Stimulated activated effector memory CD8-positive, alpha-beta T cell treated with anti-CD3 and anti-CD28 coated beads, Interleukin-12 subunit alpha, Interleukin-12 subunit beta, amount 100 ng/mL, for 72 hours (primary cell): ENCODE measurements at places on chromosomes 6 and 20.

DNA sequence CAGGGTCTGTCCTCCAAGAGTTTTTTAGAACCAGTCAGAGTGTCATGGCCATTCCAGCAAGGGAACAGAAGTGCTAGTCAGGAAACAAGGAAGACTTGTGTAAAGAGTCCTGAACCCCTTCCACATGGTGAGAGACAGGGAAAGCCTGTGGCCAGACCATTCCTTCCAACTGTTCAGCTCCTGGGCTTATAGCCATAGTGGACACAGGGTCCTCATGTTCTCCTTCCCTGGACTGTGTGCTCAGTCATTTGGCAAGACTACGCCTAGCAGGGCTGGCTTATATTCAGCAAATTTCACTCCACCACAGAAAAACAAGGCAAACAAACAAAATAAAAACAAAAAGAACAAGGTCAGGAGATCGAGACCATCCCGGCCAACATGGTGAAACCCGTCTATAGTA is 60.5 kb downstream of the NRN1 start:
- DNase-seq = no peak

DNA sequence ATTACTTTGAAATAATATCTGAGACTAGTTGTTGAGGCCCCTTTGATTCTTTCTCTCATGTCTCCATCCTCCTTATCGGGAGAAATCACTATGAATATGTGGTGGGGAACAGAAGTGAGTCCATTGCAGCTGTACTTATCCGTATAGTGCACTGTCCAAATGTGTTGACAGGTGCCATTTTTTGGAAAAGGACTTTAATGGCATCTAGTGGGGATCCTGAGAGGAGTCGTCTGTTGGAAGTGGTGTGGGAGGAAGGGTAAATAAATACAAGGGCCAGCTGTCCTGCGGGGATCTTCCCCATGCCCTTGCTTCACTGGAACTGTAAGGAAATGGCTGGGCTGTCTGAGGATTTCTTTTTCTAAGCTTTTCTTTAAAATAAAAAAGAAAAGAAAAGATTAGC is 19.4 kb downstream of the TPX2 start:
- DNase-seq = no peak

DNA sequence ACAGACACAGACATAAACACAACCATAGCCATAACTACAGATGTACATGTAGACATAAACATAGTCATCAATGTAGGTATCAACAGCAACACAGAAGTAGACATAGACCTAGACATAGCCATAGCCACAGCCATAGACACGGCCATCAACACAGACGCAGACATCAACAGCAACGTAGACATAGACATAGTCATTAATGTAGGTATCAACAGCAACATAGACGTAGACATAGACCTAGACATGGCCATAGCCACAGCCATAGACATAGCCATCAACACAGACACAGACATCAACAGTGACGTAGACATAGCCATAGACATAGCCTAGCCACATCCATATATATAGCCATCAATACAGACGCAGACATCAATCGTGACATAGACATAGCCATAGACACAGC is 258.3 kb upstream of the FOXQ1 start:
- DNase-seq = no peak

DNA sequence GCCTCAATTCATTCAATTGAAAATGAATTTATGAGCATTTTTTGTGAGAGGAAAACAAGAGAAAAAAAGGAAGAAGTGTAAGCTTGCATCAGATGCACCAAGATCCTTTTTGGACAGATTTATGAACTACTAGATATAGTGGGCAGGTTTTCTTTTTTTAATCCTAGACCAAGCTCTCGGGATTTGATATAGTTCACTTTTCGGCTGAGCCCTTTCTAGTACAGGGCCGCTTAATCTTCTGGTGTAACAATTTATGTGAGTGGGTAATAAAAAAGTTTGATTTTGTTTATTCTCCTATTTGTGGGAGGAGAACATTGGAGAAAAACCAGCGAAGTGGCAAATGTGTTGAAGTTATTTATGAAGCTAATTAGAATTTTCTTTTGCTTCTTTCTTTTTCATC is 538.0 kb downstream of the UTRN start:
- DNase-seq = no peak

- no peak for DNase-seq
Measured at GRCh38 chr6:161414180-161414579, 140.3 kb upstream of the AGPAT4 start.

GRCh38 chr6:135692426-135692825 is 159.1 kb upstream of the PDE7B start:
- no peak for DNase-seq

- no peak for DNase-seq
Measured at GRCh38 chr6:161281092-161281491, 7.2 kb upstream of the AGPAT4 start.

- no peak for DNase-seq
Measured at GRCh38 chr6:117008618-117009017, 131.6 kb downstream of the RFX6 start.

DNA sequence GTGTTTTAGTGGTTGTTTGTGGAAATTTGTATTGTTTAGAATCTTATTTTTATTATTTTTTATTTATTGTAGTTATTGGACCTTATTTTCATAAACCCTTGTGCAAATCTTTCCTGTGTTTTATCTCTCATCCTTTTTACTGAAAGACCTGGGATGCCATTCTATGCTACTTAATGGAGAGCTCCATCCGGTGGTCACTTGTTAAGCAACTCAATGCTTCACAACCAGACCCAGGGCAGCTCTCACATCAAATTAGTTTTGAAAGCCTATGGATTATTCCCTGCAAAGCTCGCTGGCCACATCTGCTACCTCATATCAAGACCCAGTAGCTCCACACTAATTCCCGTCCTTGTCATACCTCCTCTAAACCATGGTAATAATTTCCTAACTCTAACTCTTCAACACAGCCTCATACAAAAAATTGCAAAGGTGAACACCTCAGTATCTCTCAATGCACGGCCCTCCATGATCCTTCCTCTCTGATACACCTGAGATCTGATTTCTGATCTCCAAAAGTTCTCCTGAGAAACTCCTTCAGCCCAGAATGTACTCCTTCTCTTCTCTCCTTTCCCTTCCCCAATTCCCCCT is 296.6 kb upstream of the MANEA start:
- DNase-seq = no peak

GRCh38 chr6:128740951-128741350 is 142.0 kb upstream of the LAMA2 start:
- DNase-seq = no peak

- no peak for DNase-seq
Measured at GRCh38 chr20:38514947-38515346, 42.3 kb downstream of the RALGAPB start.

DNA sequence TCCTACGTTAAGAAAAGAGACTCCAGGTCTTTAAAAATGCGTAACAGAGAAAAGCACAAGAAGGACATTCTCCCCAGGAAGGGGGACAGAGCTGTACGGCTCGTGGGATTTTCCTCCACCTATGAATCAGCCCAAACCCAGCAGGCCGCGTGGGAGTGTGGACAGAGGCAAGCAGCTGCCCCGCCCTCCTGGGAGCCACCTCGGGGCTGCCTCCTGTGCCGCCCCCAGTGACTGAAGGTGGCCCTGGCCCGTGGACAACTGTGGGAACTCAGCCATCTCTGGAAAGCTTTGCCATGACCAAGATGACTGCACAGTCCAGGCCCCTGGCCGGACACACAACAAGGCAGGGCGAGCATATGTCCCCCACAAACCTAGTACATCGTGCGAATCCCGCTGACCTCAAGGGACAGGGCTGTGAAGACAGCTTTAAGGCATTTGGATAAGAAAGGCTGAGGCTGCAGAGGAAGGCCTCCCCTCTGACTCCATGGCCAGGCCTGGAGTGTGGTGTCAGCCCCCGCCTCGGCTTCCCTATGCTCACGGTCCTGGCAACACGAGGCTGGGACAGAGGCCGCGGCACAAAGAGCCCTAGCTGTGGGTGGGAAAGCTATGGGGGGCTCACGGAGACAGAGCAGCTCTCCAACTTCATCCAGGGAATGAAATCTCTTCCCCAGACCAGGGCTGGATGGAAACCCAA is 26.9 kb downstream of the PXDC1 start:
- no peak for DNase-seq

DNA sequence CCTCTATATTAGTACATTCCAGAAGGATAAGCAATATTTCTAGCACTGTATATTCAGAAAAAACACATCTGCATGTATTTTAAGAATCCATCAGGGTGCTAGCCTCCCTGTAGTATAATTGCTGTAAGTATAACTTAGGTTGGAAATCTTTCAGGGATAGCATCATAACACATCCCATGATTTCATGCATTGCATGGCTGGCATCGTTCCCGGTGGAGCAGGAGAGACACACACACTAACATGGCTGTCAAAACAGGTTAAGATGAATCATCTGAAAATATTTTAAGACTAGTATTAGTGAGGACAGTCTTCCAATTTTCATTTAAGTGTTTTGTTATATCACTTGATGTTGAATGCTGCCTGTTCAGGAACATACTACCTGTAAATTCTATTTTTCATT is 32.1 kb upstream of the CENPW start:
- DNase-seq = no peak

GRCh38 chr20:44187772-44188709 is 1.1 kb upstream of the JPH2 start:
- DNase-seq = no peak

DNA sequence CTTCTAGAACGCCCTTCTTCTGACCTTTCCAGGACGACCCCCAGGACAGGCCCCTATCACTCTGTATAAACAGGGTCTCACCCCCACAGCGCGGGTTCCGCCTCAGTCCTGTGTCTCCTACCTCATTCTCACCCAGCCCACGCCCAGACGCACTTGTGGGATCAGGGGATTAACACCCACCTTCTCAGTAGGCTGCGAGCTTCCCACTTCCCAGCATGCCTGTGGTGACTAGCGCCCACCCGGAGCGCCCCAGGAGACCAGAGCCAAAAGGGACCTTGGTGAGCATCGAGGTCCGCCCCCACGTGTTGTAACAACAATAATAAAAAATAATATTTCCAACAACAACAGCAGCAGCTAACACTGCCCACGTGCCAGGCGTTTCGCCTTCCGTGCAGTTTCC is 40.9 kb upstream of the NOL4L start:
- DNase-seq = no peak
